ENCODE measurements at places on chromosomes 6 and 20.

- no peak for DNase-seq
Measured at GRCh38 chr20:36261389-36262105, 25.3 kb downstream of the AAR2 start.

- DNase-seq, result no peak
Measured at GRCh38 chr6:147949981-147950622, 392.5 kb upstream of the SASH1 start.

DNA sequence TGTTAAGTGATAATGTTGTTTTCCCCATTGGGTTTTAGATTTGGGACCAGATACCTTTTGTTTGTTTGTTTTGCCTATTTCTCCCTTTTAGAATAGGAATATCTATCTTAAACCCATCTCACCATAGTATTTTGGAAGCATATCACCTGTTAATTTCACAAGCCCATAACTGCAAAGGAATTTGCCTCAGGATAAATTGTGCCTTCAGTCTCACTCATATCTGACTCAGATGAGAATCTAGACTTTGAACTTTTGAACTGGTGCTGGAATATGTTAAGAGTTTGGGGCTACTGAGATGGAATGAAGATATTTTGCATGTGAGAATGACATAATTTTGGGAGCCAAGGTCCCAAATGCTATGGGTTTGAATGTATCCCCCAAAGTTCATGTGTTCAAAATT is 607.4 kb downstream of the HACE1 start:
- DNase-seq, result no peak

- no peak for DNase-seq
Measured at GRCh38 chr6:161261325-161261724, 12.5 kb downstream of the AGPAT4 start.

DNA sequence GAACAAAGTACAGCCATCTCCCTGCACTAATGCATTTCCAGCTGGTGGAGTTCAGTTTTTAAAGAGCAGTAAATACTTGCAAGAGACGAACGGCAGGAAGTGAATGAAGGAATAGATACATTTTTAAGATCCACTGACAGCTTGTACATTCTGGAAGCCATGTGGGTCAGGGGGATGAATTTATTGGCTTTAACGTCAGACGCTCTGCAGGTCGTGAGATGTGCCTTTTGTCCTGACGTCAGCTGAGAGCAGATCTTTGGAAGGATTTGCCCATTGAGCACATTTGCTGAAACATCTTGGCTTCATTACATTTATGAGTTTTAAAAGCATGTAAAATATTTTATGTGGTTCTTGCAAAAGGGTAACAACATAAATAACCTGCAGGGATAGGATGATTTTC is 29.5 kb upstream of the SALL4 start:
- no peak for DNase-seq

GRCh38 chr6:131262060-131262459 is 126.8 kb downstream of the AKAP7 start:
- DNase-seq, result no peak

DNA sequence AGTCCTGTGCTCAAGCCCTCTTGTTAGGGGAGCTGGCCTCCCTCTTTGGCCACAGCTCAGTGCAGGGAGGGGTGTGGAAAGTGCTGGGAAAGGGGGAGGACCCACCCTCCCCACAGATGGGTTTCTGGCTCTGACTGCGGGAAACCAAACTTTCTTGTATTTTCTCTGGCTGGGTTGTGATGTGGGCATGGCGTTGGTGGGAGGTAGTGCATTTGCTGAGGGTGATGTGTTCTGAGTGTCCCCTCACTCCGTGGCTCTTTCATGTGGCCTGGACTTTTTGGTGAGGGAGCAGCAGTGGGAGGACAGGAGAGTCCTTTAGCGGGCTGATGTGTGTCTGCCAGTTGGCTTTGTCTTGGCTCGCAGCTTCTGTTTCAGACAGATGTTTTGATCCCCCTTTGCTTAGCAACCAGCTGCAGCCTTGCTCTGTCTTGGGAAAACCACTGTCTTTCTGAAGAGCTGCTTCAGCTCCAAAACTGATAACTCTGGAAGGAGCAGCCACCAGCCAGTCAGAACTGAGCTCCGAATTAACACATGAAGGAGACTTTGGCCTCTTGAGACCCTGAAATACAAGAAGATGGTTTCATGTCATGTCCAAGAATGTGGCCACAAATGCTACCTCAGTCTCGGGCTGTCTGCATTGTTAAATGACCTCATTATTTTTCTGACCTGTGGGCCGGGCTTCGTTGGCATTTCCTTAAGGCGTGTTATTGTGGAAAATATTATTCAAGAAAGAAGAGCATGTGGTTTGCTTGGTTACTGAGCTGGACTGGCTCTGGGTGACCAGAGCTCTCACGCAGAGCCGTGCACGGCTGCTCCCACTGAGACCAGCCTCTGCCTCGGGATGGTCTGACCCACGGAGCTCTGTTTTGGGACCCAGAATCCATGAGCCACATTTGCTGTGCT is 21.5 kb downstream of the SYNJ2 start:
- no peak for DNase-seq

- DNase-seq, result no peak
Measured at GRCh38 chr6:133099573-133099972, 141.6 kb upstream of the EYA4 start.

DNA sequence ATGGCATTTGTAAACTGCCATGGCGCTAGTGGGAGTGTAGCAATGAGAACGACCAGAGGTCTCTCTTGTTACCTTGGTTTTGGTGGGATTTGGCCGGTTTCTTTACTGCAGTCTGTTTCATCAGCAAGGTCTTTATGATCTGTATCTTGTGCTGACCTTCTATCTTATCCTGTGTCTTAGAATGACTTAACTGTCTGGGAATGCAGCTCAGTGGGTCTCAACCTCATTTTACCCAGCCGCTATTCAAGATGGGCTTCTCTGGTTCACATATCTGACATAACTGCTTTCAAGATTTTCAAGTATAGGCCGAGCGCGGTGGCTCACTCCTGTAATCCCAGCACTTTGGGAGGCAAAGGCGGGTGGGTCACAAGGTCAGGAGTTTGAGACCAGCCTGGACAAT is 1.9 kb upstream of the SFT2D1 start:
- no peak for DNase-seq

- DNase-seq, result peak; percentile 44
Measured at GRCh38 chr20:57389695-57390603, 1.2 kb upstream of the RBM38 start.

DNA sequence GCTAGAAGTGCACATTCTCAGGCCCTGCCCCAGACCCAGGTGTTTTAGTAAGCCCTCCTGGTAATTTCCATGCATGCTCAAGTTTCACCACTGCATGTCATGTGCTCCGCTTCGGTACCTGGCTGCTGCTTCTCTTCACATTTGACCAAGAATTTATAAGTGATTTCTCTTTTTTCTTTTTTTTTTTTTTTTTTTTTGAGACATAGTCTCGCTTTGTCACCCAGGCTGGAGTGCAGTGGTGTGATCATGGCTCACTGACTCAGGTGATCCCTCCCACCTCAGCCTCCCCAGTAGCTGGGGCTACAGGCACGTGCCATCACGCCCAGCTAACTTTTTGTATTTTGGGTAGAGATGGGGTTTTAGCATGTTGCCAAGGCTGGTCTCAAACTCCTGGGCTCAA is 16.0 kb downstream of the TM9SF4 start:
- DNase-seq, result no peak

DNA sequence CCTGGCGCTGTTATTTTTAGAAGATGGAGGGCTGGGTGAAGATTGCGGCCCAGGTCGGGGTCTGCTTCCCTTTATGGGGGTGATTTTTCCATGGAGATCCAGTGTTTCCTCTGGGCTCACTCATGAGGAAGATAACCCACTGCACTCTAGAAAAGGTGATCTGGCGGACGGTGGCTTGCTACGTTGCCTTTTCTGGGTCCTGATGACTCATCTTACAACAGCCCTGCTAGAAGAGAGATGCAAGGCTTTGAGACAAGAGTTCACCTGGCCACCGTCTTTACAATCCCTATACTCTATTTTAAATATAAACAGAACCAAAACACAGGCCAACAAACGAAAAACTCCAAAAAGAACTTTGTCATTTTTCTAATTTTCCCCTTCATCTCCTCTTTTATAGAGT is 182.1 kb upstream of the EXOC2 start:
- DNase-seq, result no peak

- DNase-seq, result no peak
Measured at GRCh38 chr6:142913036-142913510, 31.9 kb downstream of the HIVEP2 start.

GRCh38 chr20:61295682-61296628 is 43.9 kb downstream of the CDH4 start:
- DNase-seq, result no peak

DNA sequence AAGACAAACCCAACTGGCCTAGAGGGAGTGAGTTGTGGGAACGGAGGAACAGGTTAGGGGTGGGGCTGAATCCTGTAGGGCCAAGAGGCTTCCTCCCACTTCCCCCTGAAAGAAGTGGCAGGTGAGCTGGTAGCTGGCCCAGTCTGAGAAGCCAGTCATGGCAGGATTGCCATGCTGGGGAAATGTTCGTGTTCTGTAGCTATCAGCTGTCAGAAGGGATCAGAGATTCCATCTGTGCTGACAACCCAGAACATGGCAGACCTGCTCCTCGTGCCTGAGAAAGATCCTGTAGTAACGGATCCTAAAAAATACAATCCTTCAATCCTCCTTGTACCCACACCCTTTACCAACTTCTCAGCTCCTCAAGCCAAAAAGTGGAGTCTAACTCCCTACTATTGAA is 43.0 kb downstream of the BANF2 start:
- no peak for DNase-seq

GRCh38 chr6:21005816-21006570 is 471.7 kb downstream of the CDKAL1 start:
- DNase-seq, result no peak

DNA sequence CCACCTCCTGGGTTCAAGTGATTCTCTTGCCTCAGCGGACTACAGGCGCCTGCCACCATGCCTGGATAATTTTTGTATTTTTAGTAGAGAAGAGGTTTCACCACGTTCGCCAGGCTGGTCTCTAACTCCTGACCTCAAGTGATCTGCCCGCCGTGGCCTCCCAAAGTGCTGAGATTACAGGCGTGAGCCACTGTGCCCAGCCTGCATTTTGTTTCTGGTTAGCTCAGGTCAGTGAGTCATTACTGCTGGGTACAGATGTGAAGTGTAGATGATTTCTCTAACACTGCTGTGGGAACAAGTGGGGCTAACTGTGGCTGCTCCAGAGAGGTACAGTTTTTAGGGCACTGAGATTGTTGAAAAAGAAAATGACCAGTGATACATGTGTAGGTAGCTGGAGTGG is 188.6 kb downstream of the PRL start:
- no peak for DNase-seq

- DNase-seq, result no peak
Measured at GRCh38 chr6:33979750-33980149, 166.1 kb downstream of the GRM4 start.

GRCh38 chr20:58128635-58129625 is 99.5 kb downstream of the ANKRD60 start:
- no peak for DNase-seq

GRCh38 chr6:14467591-14467990 is 350.0 kb downstream of the CD83 start:
- DNase-seq, result no peak

DNA sequence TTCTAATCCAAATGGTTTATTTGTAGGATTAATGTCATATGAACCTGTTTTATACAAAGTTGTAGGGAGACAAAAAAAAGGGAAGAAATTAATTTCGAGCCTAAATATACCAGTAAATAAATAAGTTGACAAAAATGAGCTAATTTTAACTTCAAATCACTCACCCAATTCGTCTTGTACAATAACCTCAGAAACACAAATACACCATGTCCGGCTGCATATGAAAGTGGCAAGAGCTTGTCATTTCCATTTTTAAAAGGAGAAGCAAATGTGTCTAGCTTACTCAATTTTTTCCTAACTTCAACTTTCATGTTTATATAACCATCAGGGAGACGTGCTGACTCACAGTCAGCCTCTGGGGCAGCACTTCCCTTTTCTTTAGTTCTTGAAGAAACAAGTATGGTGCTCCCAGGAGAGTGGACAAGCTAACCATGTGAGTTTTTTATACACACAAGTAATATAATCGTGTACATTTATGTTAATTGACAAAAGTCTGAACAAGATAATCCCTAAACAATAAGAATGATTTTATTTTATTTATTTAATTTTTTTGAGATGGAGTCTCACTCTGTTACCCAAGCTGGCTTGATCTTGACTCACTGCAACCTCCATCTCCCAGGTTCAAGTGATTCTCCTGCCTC is 55.5 kb upstream of the SGK1 start:
- DNase-seq, result no peak

DNA sequence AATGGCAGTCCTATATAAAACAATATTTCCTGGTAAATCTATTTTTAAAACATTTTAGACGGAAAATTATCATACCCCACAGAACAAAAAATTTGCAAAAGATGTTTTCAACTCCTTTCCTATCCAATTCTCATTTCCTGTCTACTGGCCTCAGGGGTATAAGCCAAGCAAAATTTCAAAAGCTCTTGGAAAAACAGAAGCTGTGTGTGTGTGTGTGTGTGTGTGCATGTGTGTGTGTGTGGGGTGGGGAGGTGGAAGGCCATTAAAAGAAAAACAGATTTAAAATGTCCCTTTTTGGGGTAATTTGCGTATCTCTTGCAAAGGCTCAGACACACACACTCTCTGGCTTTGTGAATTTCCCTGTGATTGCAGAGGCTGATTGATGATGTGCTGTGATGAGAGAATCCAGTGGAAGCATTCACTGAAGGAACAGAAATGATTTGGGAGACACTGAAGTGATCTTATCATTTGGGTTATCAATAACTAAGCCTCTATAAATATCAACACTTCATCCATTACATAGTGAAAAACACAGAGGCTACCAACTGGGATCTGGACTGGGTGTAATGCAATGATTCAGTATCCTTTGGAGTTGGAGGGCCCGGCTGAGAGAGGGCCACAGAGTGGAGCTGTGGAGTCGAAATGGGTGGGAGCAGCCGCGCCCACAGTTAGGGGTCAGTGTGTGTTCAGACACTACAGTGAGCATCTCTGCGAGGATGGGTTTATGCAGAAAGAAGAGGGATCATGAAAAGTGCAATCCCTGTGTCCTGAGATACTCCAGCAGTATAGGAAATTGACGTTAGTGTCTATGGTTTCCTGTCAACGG is 106.8 kb upstream of the PREP start:
- DNase-seq, result no peak

GRCh38 chr20:54266844-54267243 is 59.0 kb downstream of the PFDN4 start:
- no peak for DNase-seq

DNA sequence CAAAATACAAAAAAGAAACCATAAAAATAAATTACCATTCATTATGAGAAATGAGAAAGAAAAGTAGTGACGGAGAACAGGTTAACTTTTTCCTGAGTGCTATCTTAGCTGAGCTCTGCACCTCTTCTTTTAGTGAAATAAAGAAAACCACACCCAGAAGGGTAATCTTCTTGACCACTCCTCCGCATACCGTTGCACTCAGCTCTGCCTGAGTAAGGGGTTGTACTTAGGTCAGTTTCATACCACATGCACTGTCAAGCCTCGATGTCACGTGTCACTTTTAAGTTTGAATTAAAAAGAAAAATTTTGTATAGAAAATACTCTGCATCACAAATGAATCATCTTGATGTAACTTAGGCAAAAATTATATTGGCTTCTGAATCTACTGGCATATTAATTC is 2.8 kb downstream of the EZR start:
- DNase-seq, result no peak
